ENCODE measurements at places on chromosomes 11 and 22. TPM values are rescaled to one million over a fixed set of nuclear protein-coding genes. Genes with fewer than 3 reads are reported as not detected.
A peak's percentile ranks its signal among the peaks of the same experiment; 100 is the strongest.

GRCh38 chr22:49629586-49630447 is 197.9 kb downstream of the BRD1 start:
- DNase-seq, result no peak

- DNase-seq, result no peak
Observed at GRCh38 chr11:94858012-94858705, 90.0 kb downstream of the AMOTL1 start.

GRCh38 chr22:36409911-36410756 is 22.4 kb upstream of the MYH9 start:
- peak; percentile 99 for DNase-seq

GRCh38 chr11:65058419-65059054 is at the start of gene NAALADL1:
Gene NAALADL1 (minus strand): TSS chr11:65058553. CDS start chr11:65058521, 32 bp downstream.
- no peak for DNase-seq

- no peak for DNase-seq
Observed at GRCh38 chr11:117620659-117621058, 176.4 kb downstream of the DSCAML1 start.

- DNase-seq, result no peak
Observed at GRCh38 chr11:15104166-15104565, 10.6 kb upstream of the INSC start.

GRCh38 chr22:21590809-21591641 is 23.5 kb downstream of the UBE2L3 start:
- DNase-seq, result no peak

GRCh38 chr11:14029971-14030920 is 67.7 kb downstream of the SPON1 start:
- peak; percentile 1 for DNase-seq

GRCh38 chr11:68646832-68647231 is 37.5 kb upstream of the GAL start:
- no peak for DNase-seq

- no peak for DNase-seq
Observed at GRCh38 chr11:10456519-10456918, 1.5 kb downstream of the AMPD3 start.

DNA sequence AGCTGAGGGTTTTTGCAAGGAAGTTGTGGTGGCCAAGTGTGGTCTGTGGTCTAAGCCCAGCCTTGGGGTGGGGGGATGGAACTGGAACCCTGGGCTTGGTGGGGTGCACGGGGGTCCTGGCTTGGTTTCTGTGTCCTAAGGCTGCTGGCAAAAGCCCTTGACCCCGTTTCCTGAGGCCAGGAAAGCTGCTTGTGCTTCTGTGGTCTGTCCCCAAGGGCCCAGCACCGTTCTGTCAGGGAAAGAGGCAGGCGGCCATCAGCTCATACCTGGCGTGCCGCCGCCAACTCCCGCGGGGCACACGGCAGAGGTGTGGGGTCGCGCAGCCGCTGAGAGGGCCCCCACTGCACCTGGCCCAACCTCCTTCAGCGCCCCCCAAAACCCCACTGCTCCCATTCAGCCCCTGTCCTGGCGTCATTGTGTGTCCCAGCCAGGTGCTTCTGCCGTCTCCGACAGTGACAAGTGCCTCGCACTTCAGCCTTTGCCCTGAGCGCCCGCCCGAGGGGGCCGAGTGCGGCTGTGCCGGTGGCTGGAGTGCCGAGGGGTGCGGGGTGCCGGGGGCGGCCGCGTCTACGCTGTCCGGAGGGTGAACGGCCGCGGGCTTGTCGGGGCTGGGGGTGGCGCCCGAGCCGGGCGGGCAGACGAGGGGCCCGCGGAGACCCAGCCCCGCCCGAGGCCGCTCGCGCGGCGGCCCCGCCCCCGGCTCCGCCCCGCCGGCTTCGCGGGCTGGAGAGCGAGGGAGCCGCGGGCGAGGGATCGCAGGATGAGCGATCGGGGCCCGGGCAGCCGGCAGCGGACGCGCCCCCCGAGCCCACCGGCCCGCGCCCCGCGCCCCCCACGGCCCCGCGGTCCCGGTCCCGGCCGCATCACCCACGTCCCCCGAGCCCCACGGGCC is at the start of gene CNIH2:
Gene CNIH2, plus strand, starts transcription at position 705 of the 892 bp plus-strand sequence. CDS start 282 bp downstream, outside the sequence.
- no peak for DNase-seq

- DNase-seq, result no peak
Observed at GRCh38 chr11:87092159-87092558, 54.4 kb downstream of the TMEM135 start.

- DNase-seq, result no peak
Observed at GRCh38 chr11:43316451-43316850, 4.7 kb downstream of the API5 start.

GRCh38 chr11:1608363-1608762 is at the start of gene KRTAP5-3:
Gene KRTAP5-3 (minus strand): TSS chr11:1608463. CDS start chr11:1608385, 78 bp downstream.
- no peak for DNase-seq

DNA sequence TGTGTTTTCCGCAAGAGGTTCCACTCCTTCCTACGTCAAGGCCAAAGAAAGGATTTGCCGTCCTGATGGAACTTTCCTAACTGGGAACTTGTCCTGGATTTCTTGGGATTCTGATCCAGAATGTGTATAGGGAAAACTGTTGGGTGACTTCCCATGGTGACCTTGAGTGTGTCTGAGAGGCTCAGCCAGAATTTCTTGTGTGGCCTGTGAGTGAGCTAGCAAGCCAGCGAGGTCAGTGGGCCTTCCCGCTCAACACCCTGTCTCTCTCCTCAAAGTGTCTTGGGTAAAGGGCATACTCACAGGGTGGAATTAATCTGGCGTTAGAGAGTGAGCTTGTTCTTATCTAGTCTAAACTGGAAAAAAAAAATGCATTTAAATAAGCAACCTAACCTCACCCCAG is 20.4 kb downstream of the ZNRF3 start:
- DNase-seq, result no peak

DNA sequence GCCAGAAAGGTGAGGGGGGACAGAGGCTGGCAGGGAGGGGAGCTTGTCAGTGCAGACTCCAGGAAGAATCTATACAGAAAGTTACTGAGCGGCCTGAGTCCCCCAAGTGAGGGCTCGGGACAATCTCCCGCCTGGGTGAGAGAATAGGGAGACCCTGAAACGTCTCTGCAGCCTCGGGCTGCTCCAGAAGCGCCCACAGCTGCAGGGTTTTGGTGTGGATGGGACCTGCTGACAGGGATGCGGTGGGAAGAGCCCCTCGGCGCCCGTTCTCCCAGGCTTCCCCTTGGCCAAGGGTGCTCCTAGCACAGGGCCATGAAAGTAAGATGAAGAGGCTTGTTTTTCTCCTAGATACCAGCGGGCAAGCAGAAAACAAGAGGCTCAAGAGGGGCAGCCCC is 743 bp upstream of the RCE1 start:
- no peak for DNase-seq

- no peak for DNase-seq
Observed at GRCh38 chr11:36313750-36314433, 17.8 kb downstream of the PRR5L start.

GRCh38 chr11:128341280-128342248 is 245.8 kb downstream of the ETS1 start:
- no peak for DNase-seq

DNA sequence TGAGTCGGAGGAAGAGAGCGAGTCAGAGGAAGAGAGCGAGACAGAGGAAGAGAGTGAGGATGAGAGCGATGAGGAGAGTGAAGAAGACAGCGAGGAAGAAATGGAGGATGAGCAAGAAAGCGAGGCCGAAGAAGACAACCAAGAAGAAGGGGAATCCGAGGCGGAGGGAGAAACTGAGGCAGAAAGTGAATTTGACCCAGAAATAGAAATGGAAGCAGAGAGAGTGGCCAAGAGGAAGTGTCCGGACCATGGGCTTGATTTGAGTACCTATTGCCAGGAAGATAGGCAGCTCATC is 780 bp downstream of the TRIM44 start:
- no peak for DNase-seq

GRCh38 chr22:45448431-45448830 is 34.9 kb downstream of the RIBC2 start:
- DNase-seq, result no peak

GRCh38 chr11:123393312-123393927 is 36.6 kb upstream of the GRAMD1B start:
- no peak for DNase-seq

- no peak for DNase-seq
Observed at GRCh38 chr11:31643857-31644256, 134.3 kb downstream of the ELP4 start.

Gene KDELR3
- 15.5 TPM for total RNA-seq

Gene RIN1
- 15.5 TPM for total RNA-seq

Gene PSMA1
- total RNA-seq, result 143 TPM

Gene NFAM1
- total RNA-seq, result not detected

Gene SNX32
- total RNA-seq, result not detected

Gene CLDN5
- total RNA-seq, result not detected

Gene OR51L1
- total RNA-seq, result not detected

Gene P2RY2
- 19.8 TPM for total RNA-seq

Gene CREB3L1
- total RNA-seq, result 3.1 TPM

Gene THAP12
- 47.0 TPM for total RNA-seq

Gene KRTAP5-11
- total RNA-seq, result not detected

Gene CARD16
- total RNA-seq, result 0.63 TPM

Data from PC-9 (cell line).